Activated naive CD8-positive, alpha-beta T cell treated with anti-CD3 and anti-CD28 coated beads, Interleukin-2, amount 50 U/mL, for 24 hours (primary cell): ENCODE measurements at places on chromosomes 12 and 14.

DNA sequence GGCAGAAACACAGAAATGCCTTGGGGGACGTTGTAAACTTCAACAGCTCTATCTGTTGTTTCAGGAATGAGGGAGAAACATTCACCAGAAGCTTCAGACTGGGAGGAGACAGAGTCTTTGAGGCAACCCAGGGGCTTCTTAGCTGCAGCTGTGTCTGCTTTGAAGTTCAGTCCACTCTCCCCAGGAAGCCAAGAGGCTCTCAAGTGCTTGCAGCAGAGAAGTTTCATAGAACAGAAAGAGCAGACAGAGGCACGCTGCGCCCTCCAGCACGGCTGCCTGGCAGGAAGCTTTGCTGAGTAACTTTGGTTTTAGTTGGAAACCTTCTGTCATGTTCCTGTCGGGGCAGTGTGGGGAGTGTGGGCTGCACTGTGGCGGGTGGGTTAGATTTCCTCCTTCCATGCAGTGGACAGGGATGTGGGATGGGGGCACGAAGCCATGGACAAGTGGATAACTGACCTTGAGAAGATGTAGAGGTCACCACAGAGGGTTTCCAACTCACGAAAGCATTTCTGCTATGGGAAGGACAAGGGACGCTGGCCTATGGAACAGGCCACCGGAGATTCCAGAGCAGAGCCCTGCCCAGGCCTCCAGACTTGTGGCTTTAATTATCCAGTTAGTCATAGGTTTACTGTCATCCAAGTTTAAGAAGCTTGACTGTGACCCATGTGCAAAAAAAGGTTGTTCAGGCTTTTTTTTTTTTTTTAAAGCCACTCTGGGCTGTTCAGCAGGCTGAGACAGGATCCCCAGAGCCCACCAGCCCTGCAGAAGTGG, 107.7 kb downstream of the ARF6 start:
- DNase-seq: peak; percentile 82
- peaks cover 8% of the 10 kb centered on the region for H3K36me3 ChIP-seq
- peak overlapping the region; percentile 99 for H3K27ac ChIP-seq

DNA sequence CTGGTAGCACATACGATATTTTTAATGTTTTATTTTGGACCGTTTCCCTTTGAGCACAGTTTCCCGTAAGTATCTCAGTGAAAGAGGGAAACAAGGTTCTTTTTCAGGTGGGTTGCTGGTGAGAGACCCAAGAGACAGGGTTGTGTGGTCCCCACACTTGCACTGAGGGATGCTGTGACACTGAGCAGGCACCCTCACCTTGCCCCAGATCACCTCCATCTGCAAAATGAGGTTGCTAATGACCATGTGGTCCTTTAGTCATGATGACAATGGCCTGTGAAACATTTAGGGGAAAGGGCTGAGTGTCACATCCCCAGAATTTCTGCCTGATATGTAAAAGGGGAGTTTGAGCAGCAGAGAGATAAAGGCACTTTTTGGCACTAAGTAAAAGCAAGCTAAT, 4.3 kb downstream of the CCND2 start:
- peak overlapping the region; percentile 100 for H3K27ac ChIP-seq
- H3K36me3 ChIP-seq: peaks cover 78% of the 10 kb centered on the region
- H3K4me1 ChIP-seq: peaks cover 70% of the 10 kb centered on the region
- H3K27me3 ChIP-seq: no peaks in the 10 kb centered on the region

- H3K27me3 ChIP-seq: peaks cover 2% of the 10 kb centered on the region
- peak within 1 kb of the TSS; percentile 39 for H3K4me3 ChIP-seq
- H3K27ac ChIP-seq: peak within 1 kb of the TSS; percentile 66
- no peaks in the 10 kb centered on the region for H3K36me3 ChIP-seq
Observed at GRCh38 chr12:663293-663871, at the start of gene NINJ2. Gene NINJ2 (minus strand): TSS chr12:663445. CDS start chr12:663360, 85 bp downstream.

- peak overlapping the region; percentile 35 for H3K4me3 ChIP-seq
- no peaks in the 10 kb centered on the region for H3K36me3 ChIP-seq
- no peak for DNase-seq
- no peaks in the 10 kb centered on the region for H3K27me3 ChIP-seq
Observed at GRCh38 chr14:35368139-35368460, 36.4 kb downstream of the NFKBIA start.

DNA sequence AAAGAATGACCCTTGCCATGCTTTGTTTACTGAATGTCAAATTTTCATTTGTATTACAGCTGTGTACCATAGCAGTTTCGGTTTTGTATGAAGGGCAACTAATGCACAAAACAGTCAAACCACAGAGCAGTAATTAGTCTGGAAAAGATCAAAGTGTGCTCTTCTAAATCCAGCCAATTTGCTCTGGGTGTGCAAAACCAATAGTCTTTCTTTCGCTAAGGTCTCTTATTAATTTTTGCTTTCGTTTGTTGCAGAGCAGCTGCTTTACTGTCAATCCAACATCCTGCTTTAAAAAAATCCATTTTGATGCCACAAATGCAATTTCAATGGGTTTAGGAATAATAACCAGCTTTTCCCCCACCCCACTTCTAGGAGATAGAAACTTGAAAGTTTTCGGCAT, 114.2 kb downstream of the BRMS1L start:
- peaks cover 4% of the 10 kb centered on the region for H3K4me1 ChIP-seq
- peaks cover 5% of the 10 kb centered on the region for H3K27me3 ChIP-seq
- no peaks in the 10 kb centered on the region for H3K36me3 ChIP-seq
- no peak for DNase-seq

GRCh38 chr12:90940872-90941499, 14.0 kb downstream of the CCER1 start:
- no peak overlapping the region for H3K4me3 ChIP-seq
- H3K36me3 ChIP-seq: no peaks in the 10 kb centered on the region
- H3K27ac ChIP-seq: no peak overlapping the region
- no peaks in the 10 kb centered on the region for H3K4me1 ChIP-seq
- DNase-seq: no peak

GRCh38 chr12:120847814-120848213, 56.3 kb downstream of the SPPL3 start:
- no peaks in the 10 kb centered on the region for H3K27me3 ChIP-seq
- peaks cover 73% of the 10 kb centered on the region for H3K4me1 ChIP-seq
- peak overlapping the region; percentile 36 for H3K27ac ChIP-seq
- no peak overlapping the region for H3K4me3 ChIP-seq

DNA sequence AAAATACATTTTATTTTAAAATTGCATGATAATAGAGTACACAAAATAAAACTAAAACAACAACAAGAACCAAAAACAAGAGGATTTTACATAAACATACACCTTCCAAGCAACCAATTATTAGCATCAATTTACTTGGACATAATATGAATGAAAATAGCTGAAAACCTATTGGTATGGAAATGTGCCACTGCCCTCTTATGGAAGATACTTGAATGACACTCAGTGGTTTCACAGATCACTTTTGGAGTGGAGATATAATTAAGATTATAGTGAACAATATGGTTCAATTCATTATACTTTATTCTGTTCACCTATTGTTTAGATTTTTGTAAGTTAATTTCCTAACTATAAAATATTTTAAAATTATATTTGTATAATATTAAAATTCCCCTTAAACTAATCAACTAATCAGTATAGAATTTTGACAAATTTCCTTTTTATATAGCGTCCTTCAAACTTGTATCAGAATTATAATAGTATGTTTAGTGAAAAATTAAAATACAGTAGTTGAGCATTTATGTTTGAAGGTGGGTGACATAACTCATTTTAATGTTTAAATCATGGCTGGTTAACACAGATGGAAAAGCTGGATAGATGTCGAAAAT, 70.1 kb downstream of the SLC6A15 start:
- no peak overlapping the region for H3K4me3 ChIP-seq
- no peak overlapping the region for H3K27ac ChIP-seq
- no peaks in the 10 kb centered on the region for H3K36me3 ChIP-seq
- H3K27me3 ChIP-seq: no peaks in the 10 kb centered on the region
- H3K4me1 ChIP-seq: no peaks in the 10 kb centered on the region

DNA sequence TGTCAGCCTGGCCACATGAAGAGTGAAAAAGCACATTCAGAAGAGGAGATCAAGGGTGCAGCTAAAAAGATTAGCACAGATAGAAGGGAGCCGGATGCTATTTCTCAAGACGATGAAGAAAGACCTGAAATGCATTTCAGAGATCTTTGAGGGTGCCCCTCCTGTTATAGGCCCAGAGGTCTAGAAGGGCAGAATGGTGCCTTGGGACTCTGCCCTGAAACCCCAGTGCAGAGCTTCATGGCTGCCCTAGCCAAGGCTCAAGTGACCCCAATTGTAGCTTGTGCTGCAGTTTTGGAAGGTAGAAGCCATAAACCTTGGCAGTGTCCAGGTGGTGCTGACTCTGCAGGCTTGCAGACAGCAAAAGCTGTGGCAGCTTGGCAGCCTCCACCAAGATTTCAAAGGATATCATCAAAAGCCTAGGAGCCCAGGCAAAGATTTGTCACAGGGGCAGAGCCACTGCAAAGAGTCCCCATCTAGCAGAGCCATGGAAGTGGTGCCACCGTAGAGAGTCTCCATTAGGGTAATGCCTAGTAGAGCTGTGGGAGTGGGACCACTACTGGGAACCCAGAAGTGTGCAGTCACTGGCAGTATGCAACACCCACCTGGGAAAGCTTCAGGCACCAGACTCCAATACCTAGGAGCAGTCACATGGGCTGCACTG, 6.4 kb downstream of the LACRT start:
- H3K36me3 ChIP-seq: peaks cover 4% of the 10 kb centered on the region

- no peak overlapping the region for H3K4me3 ChIP-seq
- no peaks in the 10 kb centered on the region for H3K4me1 ChIP-seq
- no peak overlapping the region for H3K27ac ChIP-seq
- no peaks in the 10 kb centered on the region for H3K36me3 ChIP-seq
- no peak for DNase-seq
- no peaks in the 10 kb centered on the region for H3K27me3 ChIP-seq
Observed at GRCh38 chr14:67911562-67911961, 92.0 kb downstream of the RAD51B start.

DNA sequence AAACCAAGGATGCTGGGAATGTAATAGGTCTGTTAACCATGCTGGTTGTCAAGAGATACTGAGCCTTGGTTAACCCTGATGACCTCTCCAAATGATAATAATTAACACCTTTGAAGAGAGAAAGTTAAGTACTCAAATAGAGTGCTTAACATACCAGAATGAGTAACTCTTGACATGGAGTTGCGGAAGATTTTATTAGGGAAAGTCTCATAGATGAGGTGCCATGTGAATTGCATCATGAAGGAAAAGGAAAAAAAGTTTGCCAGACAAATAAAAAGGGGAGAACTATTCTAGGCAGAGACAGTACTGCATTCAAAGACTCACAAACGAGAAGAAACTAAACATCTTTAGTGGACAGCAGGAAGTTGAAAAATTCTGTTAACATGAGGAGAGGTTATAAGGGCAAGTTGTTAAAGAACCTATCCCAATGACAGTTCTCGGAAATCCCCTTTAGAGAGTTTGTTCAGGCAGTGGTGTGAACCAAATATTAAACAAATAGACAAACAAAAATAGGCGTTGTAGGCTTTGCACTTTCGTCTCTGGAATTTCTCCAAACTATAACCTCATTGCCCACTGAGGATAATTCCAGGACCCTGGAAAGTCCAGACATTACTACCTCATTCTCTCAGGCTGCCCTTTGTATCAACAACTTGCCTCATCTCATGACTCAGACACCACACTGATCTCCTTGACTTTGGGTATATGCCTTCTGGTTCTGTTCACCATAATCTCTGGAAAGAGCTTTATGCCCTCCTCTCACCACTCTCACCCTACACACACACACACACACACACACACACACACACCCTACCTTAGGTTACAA, 435.0 kb downstream of the GXYLT1 start:
- H3K36me3 ChIP-seq: no peaks in the 10 kb centered on the region
- peaks cover 1% of the 10 kb centered on the region for H3K27me3 ChIP-seq
- H3K4me3 ChIP-seq: no peak overlapping the region
- H3K27ac ChIP-seq: no peak overlapping the region

GRCh38 chr12:109948368-109948767, 47.8 kb downstream of the GIT2 start:
- peaks cover 57% of the 10 kb centered on the region for H3K36me3 ChIP-seq
- H3K4me3 ChIP-seq: no peak overlapping the region
- no peak for DNase-seq

DNA sequence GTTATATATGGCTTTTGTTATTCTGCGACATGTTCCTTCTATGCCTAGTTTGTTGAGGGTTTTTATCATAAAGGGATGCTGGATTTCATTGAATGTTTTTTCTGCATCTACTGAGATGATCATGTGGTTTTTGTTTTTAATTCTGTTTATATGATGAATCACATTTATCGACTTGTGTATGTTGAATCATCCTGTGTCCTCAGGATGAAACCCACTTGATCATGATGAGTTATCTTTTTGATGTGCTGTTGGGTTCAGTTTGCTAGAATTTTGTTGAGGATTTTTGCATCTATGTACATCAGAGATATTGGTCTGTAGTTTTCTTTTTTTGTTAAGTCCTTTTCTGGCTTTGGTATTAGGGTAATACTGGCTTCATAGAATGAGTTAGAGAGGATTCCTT, 291.2 kb downstream of the AKAP6 start:
- peaks cover 2% of the 10 kb centered on the region for H3K27me3 ChIP-seq
- H3K36me3 ChIP-seq: no peaks in the 10 kb centered on the region

- no peak for DNase-seq
- no peaks in the 10 kb centered on the region for H3K4me1 ChIP-seq
- no peaks in the 10 kb centered on the region for H3K27me3 ChIP-seq
Observed at GRCh38 chr14:79411403-79412174, 799.7 kb downstream of the DIO2 start.

- no peak overlapping the region for H3K4me3 ChIP-seq
- H3K27ac ChIP-seq: no peak overlapping the region
- no peaks in the 10 kb centered on the region for H3K36me3 ChIP-seq
- H3K27me3 ChIP-seq: peaks cover 5% of the 10 kb centered on the region
Observed at GRCh38 chr14:99122521-99123125, 149.4 kb downstream of the BCL11B start.

- no peak overlapping the region for H3K27ac ChIP-seq
- H3K4me1 ChIP-seq: peaks cover 17% of the 10 kb centered on the region
- H3K27me3 ChIP-seq: no peaks in the 10 kb centered on the region
- no peaks in the 10 kb centered on the region for H3K36me3 ChIP-seq
Observed at GRCh38 chr14:22666203-22666893, 22.2 kb upstream of the OR6J1 start.

DNA sequence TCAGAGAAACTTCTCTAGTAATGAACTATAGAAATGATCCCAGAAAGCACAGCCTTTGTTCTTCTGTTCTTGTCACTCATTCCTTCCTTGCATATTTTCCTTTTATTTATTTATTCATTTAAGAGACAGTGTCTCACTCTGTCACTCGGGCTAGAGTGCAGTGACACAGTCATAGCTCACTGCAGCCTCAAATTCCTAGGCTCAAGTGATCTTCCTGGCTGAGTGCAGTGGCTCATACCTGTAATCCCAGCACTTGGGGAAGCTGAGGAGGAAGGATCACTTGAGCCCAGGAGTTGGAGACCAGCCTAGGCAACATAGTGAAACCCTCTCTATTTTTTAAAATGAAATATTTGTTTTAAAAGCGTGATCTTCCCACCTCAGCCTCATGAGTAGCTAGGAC, 11.5 kb downstream of the TECPR2 start:
- no peaks in the 10 kb centered on the region for H3K27me3 ChIP-seq
- H3K36me3 ChIP-seq: peaks cover 2% of the 10 kb centered on the region
- no peak overlapping the region for H3K4me3 ChIP-seq
- H3K4me1 ChIP-seq: peaks cover 25% of the 10 kb centered on the region

- H3K27me3 ChIP-seq: no peaks in the 10 kb centered on the region
- DNase-seq: no peak
- no peak overlapping the region for H3K4me3 ChIP-seq
- H3K36me3 ChIP-seq: no peaks in the 10 kb centered on the region
- H3K4me1 ChIP-seq: no peaks in the 10 kb centered on the region
Observed at GRCh38 chr12:114136631-114137030, 170.5 kb upstream of the RBM19 start.

- no peaks in the 10 kb centered on the region for H3K36me3 ChIP-seq
- no peak overlapping the region for H3K4me3 ChIP-seq
Observed at GRCh38 chr12:93230326-93230720, 147.4 kb upstream of the NUDT4 start.
